ENCODE measurements at places on chromosomes 2 and 18.

GRCh38 chr2:85659324-85659981, 8.5 kb downstream of the SFTPB start:
- no peak for DNase-seq

GRCh38 chr2:69178756-69179155, 165.8 kb downstream of the ANTXR1 start:
- DNase-seq, result no peak

- DNase-seq, result no peak
These were observed 67.0 kb downstream of the PMS1 start for GRCh38 chr2:189851174-189851826.

- DNase-seq, result no peak
These were observed 51.9 kb upstream of the LYPD1 start for GRCh38 chr2:132721938-132722337.

DNA sequence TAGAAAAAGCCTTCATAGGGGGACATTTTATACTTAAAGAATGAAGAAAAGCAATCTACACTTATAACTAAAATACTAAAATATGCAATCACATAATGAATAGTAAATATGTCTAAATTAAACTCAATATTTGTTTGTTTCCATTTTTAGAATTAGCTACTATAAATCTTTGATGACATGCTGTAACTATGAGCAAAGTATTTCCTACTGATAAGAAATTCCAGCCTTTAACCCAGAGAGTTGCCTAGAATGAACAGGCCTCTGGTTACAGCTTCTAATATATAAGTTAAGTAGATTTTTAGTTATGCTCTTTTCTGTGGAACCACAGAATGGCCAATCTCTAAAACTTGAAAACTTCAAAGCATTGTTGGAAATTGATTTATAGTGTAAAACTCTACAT, 1465.6 kb upstream of the ZEB2 start:
- DNase-seq, result peak; percentile 53

GRCh38 chr18:5285326-5285725, 10.2 kb downstream of the ZBTB14 start:
- no peak for DNase-seq

DNA sequence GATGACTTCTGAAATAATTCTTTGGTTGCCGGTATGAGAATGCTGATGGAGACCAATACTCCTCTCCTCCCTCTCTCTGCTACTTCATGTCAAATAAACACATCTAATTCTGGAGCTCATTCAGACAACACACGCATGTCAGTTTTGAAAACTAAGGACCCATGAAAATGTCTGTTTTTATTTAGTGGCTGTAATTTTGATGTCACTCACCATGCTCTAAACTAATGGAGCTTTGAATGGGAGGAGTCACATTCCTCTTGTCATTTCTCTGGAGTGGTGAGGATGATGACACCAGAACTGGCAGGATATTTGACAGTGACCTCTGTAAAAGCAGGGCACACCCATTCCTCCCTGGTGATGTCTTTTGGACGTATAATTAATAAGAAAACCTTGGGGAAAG, 163.0 kb downstream of the PHLPP1 start:
- no peak for DNase-seq

DNA sequence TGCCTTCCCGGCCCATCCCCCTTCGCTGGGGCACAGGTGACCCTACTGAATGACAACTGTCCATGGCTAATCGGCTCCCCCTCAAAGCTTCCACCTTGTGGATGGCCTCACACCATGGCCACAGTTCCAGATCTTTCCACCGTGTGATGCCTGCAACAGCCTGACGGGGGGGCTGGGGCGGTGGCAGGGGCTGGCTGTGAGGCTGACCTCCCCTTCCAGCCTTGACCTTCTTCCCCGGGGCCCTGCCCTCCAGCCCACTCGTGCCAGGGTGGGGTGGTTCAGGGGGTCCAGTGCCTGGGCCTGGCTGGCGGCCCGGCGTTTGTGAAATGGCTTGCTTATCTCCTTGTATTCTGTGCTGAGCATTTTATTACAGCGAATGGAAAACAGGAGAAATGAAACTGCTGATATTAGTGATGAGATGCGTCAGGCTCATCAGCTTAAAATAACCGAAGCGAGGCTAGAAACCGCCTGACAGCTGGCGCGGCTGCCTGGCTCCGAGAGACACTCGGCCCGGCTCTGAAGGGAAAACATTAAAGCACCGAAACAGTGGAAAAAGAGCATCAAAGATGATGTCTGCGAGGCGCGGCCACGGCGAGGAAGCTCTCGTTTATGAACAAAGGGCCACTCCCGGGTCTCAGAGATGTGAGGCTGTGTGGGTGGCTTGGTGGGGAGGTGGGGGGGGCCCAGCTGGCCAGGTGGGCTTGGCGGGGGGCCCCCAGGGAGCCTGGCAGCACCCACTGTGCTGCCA, 916 bp upstream of the PDCD1 start:
- peak; percentile 51 for DNase-seq

DNA sequence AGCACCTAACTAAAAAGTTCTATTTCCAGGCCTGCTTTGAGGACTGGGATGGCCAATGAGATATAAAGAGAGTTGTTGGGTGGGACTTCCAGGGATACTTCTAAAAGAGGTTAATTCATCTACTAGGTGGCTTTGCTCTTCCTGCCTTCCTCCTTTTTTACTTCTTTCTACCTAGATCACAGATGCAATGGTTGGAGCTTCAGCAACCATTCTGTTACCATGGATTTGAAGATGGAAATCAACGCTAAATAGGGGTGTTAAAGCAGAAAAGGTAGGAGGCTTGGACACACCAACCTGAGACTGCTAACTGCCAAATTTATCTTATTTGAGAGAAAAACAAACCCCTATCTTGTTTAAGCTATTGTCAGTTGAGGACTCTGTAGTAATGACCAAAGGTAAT, 116.3 kb upstream of the STON1 start:
- no peak for DNase-seq

DNA sequence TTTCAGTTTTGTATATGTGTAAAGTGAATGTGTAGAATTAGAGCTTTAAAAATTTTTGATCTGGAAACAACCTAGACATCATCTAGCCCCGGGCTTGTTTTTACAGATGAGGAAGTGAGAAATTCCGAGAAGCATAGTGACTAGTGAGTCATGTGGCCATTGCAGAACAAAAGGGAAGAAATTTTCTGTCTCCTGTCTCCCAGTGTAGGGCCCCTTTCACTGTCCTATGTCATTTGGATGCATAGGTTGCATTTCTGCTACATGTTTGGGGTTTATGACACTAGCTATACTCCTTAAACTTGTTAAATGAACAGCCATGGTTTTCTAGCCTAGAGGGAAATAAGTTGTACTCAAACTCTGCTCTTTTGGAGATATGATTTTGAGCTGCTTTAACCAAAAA, 84.6 kb downstream of the PLCL1 start:
- DNase-seq, result peak; percentile 61

Data from choroid plexus epithelial cell (primary cell).